GM19239 (cell line): ENCODE measurements at places on chromosomes 5 and 9.
A peak's percentile ranks its signal among the peaks of the same experiment; 100 is the strongest.

- no peak for DNase-seq
These were observed 13.9 kb upstream of the ADGRD2 start for GRCh38 chr9:124436320-124436719.

- DNase-seq = no peak
These were observed 129.9 kb downstream of the PDZD2 start for GRCh38 chr5:31768784-31769183.

DNA sequence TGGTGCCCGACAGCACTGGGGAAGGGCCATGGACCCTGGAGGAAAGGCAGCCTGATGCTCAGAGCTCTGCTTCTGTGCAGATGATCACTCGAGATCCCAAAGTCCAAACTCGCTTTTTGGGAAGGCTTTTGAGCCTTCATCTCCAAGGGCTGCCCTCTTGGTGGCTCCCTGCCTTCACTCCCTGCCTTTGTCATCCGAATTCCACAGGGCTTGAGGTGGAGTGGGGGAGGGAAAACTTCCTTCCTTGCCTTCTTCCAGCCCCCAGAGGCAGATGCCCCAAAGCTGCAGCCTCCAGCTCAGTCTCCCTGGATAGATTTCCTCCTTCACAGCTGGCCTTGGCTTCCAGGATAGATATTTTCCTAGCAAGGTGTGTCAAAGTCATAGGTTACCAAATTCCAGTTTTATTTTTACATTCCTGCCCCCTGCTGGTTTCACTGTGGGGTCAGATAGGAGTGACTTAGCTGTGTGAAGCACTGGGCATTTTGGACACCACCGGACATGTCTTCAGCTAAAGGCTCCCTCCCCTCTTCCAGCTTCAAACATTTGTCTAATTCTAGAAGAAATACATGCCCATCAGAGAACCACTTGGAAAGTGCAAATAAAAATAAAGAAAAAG, 268.2 kb downstream of the HSPA4 start:
- no peak for DNase-seq

DNA sequence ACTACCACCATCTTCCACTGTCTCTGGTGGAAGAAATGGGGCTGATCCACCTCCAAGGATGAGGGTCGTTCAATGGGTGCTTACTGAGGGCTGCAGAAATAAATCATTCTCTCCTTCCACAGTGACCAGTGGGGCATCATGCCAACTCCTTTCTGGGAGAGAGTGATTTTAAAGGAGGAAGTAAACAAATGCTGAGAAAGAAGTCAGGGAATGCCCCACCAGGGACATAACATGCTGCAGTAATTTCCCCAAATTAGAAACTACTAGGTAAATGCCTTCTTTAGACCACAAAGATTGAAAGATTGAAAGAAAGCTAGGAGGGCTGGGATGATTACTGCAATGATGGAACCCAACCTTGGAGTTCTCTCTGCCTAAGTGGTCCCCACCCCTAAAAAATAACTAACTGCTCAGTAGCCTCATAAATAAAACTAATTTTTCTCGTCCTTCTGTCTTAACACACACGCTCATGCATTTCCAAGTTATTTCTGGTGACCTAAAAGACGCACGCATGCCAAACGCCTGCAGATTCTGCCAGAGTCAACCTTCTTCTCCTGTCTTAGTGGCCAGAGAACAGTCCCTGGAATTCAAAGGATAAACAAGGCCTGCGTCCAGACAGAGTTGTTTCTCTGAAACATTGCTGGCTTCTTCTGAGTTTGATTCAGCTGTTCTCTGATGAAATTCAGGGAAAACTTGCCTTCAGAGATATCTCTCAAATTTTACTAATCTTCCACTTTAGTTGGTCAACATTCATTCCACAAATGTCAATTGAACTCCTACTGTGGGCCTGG, 250.0 kb downstream of the NR3C1 start:
- no peak for DNase-seq

- DNase-seq = no peak
These were observed 43.6 kb upstream of the ABCA1 start for GRCh38 chr9:104971511-104971910.

- no peak for DNase-seq
These were observed 576.5 kb downstream of the TLE1 start for GRCh38 chr9:81112627-81113452.

DNA sequence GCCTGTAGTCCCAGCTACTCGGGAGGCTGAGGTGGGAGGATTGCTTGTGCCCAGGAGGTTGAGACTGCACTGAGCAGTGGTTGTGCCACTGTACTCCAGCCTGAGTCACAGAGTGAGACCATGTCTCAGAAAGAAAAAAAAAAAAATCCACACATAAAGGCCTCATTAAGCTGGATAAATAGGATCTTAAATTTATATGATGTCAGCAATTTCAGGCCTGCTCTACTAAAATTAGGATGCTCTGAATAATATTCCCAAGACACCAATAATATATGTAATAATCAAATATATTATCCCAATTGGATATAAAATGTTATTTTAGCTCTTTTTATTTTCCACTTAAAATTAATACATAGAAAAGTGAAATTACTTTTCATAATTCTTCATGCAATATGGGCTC, 43.6 kb downstream of the NLN start:
- no peak for DNase-seq

- no peak for DNase-seq
These were observed 100.4 kb upstream of the CLINT1 start for GRCh38 chr5:157959370-157959769.

DNA sequence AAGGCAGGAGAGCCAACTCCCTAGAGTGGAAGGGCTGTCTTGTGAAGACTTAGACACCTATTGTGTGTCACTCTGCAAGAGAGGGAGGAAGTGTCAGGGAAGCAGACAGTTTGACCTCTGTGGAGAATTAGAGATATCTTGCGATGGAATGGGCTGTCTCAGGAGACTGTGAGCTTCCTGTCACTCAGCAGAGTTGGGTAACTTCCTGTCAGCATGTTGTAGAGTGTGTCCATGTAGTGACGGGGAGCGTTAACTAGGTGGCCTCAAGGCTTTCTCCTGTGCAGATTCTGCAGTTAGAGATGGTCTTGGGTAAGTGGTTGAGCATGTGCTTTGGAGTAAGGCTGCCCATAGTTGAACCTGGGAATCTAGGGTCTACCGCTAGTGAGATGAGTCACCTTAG, 136.5 kb downstream of the KIF4B start:
- no peak for DNase-seq

GRCh38 chr5:40834849-40835787, at the start of gene RPL37:
Gene RPL37 (minus strand): TSS chr5:40835222. CDS start chr5:40835185, 37 bp downstream.
- DNase-seq = peak; percentile 69

- DNase-seq = no peak
These were observed 77.0 kb downstream of the ERCC6L2 start for GRCh38 chr9:95952471-95952870.

DNA sequence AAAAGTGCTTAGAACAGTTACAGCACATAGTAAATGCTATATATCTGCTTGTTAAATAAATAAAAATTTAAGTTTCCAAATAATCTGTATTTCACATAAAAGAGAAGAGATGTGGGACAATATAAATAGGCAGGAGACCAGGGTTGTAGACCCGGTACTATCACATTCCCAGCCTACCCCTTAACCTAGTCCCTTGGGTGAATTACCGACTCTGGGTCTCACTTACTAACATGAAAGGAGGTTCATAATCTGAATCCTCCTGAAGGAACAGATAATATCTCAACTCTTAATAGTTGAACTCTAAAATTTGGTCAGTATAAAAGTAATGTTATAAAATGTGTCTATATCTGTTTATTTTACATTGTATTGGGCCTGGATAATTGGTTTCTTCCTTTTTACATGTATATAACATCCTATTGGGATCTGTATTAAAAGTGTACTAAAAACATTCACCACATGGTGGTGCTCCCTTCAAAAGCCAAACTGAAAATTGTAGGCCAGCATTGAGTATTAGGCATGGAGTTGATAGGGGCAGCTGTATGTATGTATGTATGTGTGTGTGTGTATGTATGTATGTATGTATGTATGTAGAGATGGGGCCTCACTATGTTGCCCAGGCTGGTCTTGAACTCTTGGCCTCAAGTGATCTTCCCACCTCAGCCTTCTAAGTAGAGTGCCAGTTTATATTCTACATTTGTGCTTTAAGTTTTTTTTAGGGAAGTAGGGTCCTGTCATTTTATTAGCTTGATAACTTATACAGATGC, 64.2 kb upstream of the ABL1 start:
- DNase-seq = peak; percentile 40

GRCh38 chr9:101848485-101848919, 110.1 kb upstream of the GRIN3A start:
- no peak for DNase-seq

DNA sequence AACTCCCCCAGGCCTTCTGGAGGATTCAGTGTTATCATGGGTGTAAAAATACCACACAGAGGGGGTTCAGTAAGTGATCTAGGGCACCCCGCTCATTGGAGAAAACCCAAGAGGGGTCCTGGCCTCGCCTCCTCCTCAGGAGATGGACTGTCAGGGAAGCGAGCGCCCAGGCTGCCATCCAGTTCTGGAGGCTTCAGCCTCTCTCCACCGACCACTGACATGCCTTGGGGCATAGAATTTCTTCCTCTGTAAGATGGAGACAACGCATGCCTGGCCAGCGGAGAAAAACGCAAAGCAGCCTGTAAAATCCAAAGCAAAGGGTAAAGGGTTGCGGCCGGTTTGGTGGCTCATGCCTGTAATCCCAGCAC, 165.4 kb downstream of the COL23A1 start:
- DNase-seq = no peak
